Activated naive CD8-positive, alpha-beta T cell treated with anti-CD3 and anti-CD28 coated beads, Interleukin-2, amount 10 ng/mL, durations not matched to agents 7 days and 5 days (primary cell): ENCODE measurements at places on chromosomes 4 and X.

GRCh38 chr4:211033-211511 is 86.8 kb downstream of the ZNF718 start:
- DNase-seq = peak; percentile 49

DNA sequence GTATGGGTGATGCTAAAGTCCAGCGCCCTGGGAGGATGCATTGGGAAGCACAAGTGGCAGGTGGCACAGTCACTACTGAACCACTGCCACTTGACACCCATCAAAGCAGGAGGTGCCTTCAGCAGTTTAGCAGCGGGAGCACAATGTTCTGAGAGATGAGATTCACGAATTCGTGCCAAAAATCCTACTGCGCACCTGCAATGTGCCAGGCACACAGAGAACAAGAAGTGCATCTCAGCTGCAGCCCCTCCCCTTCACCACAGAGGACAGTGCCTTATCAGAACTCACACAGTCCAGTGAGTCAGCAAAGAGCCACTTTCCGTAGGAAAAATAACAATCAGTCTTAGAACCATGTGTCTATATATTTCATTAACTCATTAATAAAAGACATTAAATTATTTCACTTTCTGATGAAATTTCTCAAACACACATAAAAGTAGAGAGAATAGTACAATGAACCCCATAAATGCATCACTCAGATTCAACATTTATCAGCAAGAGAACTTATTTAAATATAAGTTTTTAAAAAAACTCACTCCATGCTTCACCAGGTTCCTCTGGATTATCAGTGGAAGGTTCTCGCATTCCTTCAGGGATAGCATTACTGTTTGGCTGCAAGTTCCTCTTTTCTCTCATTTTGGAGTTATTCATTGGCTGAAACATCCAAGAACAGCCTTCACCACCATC is 47.0 kb downstream of the BEND2 start:
- no peak for DNase-seq

DNA sequence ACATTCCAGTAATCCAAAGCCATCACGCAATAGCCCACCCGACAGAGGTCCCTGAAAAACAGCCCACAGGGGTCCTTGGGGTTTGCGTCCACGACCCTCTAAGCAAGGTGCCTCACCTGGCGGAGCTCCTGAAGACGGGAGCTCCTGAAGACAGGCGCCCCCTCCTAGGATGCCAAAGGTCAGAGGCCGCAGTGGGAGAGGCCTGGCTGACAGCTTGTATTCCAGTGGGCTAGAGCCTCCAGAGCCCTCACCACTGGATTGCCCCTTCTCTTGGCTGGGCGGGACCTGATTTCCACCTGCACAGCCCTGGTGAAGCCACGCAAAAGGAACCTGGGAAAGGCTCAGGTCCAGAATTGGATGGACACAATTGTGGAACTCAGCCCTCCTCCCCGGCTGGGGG is 29.7 kb upstream of the WFS1 start:
- peak; percentile 6 for DNase-seq

DNA sequence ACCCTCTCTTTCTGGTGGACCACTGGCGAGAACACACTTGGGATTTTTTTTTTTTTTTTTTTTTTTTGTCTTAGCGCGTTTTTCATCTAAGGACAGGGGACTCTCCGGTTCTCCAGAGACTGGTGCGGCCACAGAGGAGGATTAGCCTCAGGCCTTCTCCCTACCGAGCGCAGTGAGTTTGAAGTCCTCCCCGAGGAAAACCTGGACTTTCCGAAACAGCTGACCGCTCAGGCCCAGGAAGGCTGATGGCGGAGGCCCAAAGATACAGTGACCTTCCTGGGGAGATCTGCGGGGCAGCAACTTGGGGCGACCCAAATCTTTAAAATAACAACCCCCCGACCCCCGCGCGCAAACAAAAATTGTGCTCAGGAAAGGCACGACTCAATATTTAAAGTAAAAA is 9.2 kb downstream of the NKX3-2 start:
- DNase-seq = no peak

- no peak for DNase-seq
These were observed 103.0 kb downstream of the SORCS2 start for GRCh38 chr4:7295197-7295910.

DNA sequence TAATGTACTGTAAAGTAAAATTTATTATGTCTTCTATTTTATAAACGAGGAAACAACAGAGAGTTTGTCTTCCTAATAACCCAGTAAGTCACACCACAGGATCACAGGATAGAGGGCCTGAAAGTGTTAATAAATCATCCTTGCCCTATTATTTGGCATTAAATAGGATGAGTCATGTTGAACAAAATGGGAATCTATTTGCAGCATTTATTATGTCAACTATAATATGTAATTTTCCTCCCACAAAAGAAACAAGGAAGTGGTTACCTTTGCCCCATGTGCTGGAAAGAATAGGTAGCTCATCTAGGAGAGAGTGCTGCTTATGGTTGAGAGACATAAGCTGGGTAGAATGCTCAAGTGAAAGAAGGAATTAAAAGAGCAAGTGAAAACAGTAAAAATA is 237.6 kb upstream of the NDST3 start:
- DNase-seq = no peak

DNA sequence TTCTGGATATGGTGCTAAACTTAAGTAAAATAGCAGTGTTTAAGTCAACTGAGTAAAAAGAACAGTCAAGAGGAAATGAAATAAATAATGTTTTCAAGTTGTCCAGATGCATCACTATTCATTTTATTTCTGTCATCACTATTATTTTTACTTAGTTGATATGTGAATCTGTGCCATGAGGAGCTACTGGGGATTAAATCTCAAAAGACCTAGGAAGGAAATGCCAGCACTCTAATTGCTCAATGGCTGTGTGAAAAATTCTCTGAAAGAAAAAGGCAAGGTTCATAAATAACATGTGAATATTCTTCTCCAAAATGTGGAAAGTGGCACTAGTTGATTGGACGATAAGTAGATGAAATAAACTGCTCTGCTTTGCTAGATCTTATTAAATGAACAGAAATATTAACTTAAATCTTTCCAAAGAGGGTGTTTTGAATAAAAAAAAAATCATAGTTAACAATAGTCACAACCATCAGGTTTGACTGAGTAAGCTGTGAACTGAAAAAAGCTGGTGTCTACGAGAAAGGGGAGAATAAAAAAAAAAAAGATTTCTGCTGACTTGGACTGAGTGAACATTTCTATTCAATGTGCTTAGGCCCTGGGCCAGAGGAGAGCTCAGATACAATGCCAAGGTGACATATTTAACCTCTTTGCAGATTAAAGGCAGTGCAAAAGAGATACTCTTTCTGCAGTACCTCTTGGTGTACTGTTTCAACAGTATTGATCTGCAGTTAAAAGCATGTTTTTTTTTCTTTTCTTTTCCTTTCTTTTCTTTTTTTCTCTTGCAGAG is 1.6 kb downstream of the SPARCL1 start:
- no peak for DNase-seq

DNA sequence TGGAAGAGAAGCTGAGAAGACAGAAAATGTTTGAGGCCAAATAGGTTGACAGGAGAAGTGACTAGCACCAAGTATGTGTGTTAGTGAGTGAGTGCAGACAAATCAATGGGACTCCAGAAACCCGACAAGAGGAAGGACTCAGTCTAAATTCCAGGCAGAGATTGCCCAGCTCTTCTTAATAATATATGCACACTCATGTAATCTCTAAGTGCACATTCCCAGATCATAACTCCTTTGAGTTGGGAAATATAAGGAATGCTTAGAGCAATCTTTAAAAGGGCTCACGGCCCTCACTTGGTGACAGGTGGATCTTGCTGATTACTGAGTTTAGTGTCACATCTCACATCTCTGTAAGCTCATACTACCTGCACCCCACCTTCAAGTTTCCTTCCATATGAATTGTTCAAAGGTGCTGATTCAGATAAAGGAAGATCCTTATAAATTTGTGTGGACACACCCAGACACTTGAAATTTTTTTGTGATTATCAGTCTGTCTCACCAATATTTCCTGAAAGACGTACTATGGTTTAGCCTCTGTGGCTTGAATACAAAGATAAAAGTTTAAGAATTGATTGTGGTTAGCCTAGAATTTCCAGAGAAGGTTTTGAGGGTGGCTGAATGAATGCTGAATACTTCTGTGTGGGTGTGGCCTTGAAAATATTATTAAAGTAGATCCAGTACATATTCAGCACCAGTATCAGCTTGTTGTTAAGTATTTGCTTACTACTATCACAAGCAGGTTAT is 205.1 kb upstream of the UGT8 start:
- DNase-seq = no peak

GRCh38 chr4:67933755-67934154 is 29.5 kb downstream of the TMPRSS11A start:
- DNase-seq = no peak

DNA sequence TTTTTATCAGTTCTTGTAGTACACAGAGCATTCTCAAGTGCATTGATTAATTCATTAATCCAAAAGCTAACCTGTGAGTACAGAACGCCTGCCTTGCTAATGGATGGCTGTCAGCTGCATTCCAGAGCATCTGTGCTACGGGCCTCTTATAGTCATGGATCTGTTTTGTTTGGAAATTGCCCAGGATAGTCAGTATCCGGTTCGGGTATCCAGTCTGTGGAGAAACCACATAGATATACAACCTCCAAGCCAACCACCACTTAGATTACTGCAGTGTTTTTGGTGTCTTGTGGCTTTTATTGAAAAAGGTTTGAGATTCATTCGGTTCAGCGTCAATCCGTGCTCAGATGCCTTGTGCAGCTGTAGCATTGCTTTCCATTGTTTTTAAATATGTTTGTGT is 4.0 kb downstream of the LAP3 start:
- no peak for DNase-seq

DNA sequence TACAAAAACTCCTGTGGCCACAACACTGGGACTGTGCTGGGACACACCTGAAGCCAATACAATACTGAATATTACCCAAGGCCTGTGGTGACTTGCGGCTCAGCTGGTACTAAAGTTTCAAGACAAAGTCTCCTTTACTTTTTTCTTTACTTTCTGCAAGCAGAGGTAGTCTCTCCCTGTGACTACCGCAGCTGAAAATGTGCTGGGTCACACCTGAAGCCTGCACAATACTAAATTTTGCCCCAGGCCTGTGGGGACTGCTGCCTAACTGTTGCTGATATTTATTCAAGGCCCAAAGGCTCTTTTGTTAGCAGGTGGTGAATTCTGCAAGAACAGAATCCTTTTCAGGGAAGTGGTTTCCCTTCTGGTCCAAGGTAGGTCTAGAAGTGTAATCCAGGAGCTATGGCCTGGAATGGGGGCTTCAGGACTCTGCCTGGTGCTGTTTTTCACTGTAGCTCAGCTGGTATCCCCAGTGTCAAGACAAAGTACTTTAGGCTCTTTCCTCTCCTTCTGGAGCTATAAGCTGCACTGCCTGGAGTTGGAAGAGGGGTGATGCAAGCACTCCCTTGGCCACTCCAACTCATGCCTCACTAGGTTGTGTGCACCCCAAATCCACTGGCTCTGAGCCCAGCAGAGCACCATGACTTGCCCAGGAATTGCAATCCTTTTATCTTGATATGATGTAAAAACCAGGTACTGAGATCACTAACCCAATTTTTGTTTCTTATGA is 489.4 kb downstream of the TECRL start:
- no peak for DNase-seq

GRCh38 chr4:25291158-25291733 is 21.3 kb upstream of the ZCCHC4 start:
- DNase-seq = no peak

GRCh38 chr4:55768291-55768690 is 51.3 kb upstream of the EXOC1L start:
- DNase-seq = no peak

- no peak for DNase-seq
These were observed 269.4 kb upstream of the FAT4 start for GRCh38 chr4:125045311-125045710.

DNA sequence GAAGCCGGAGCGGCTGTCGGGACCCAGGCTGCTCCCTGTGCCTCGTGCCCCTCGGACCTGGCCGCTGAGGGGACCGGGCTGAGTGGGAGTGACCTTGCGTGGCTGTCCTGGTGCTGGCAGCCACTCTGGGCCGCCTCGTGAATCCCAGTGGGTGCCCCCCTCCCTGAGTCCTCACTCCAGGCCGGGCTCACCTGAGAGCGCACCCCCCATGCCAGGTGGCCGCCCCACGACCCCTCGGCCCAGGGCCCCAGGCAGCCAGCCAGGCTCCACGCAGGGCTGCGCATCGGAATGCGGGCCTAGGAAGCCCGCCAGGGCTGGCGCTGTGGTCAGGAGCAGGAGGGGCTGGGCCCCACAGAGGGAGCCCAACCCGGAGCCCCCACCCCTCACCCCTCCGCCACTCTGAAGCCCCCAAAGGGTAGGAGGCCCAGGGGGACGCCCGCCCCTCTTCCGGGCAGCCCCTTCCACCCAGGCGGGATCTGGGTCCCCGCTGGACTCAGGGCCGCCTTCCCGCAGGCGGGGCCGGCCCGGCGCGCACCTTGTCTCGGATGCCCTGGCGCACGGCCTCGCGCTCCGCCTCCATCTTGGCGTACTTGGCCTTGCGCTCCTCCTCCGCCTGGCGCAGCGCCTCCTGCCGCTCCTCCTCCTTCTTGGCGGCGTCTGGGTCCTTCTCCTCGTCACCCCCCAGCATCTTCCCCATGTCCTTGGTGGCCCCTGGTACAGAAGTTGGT is 33.9 kb downstream of the CPLX1 start:
- peak; percentile 71 for DNase-seq

DNA sequence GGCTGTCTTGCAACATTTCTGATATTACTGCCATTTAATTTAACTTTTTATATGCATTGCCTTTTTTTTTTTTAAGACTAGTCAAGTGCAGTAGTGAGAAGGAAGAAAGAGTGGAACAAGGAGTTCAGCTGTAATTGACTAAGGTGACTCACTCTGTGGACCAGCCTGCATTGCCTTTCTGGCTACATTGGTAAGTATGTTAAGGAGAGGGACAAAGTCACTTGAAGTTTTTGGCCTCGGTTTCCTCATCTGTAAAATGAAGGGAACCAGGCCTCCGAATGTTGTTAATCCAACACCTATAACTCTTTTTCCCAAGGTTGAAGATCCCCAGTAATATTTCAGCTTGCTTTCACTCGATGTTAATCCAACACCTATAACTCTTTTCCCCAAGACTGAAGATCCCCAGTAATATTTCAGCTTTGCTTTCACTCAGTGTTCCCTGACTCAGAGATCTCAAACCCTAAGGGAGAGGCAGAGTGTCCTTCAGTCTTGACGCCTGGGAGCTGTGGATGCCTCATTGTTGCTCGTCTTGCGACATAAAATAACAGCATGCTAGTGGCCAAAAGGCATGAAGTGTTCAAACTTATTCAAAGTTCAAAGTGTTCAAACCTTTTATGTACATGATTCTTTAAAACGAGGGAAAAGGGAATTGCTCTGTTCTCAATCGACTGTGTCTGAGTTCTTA is 102.0 kb downstream of the SORBS2 start:
- DNase-seq = no peak

GRCh38 chr4:155602351-155603140 is 64.1 kb upstream of the GUCY1A1 start:
- DNase-seq = no peak
